Mucosa of descending colon (tissue), 3 donors: ENCODE measurements at places on chromosomes 11 and 22. TPM values are rescaled to one million over a fixed set of nuclear protein-coding genes. Genes with fewer than 3 reads are reported as not detected.

SCGB2A2 gene
- total RNA-seq: not detected

ENTHD1 gene
- not detected for total RNA-seq

OR2AG2 gene
- total RNA-seq: 0.49 TPM

PANX3 gene
- not detected for total RNA-seq

JHY gene
- 2.4 TPM for total RNA-seq

UCP2 gene
- 39.9 TPM for total RNA-seq

DNA sequence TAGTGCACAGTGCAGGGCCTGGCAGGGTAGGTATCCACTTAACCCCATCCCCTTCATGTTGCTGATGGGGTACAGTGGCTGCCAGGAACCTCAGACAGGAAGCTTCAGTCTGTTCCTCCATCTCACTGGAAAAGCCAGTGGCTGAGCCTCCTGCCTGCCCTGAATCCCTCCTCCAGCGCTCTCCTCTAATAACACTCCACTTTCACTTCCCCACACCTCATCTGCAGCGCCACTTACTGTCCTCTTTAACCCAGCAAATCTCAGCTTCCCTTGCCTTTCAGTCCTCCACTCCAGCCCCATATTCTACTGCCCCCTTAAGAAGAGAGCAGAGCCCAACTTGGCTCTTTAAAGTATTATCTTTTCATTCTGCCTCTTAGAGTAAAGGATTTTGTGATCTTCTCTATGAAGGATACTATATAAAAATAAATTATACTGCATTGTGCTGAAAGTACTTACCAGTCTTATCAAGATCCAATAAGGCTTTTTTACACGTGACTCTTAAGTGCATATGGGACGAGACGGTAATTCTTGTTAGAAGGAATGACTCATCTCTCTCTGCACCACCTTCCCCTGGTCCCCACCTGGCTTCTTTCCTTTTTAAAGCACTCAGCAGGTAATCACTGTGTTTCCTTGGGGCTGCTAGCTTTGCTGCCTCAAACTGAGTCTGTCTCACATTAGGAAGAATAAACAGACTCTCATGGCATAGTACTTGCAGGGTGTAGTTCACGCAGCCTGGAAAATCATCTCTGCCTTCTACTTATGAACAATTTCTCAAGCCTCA, 238.0 kb upstream of the NARS2 start:
- DNase-seq: no peak

- no peak for DNase-seq
Observed at GRCh38 chr11:66986178-66986545, 11.1 kb downstream of the C11orf86 start.

DNA sequence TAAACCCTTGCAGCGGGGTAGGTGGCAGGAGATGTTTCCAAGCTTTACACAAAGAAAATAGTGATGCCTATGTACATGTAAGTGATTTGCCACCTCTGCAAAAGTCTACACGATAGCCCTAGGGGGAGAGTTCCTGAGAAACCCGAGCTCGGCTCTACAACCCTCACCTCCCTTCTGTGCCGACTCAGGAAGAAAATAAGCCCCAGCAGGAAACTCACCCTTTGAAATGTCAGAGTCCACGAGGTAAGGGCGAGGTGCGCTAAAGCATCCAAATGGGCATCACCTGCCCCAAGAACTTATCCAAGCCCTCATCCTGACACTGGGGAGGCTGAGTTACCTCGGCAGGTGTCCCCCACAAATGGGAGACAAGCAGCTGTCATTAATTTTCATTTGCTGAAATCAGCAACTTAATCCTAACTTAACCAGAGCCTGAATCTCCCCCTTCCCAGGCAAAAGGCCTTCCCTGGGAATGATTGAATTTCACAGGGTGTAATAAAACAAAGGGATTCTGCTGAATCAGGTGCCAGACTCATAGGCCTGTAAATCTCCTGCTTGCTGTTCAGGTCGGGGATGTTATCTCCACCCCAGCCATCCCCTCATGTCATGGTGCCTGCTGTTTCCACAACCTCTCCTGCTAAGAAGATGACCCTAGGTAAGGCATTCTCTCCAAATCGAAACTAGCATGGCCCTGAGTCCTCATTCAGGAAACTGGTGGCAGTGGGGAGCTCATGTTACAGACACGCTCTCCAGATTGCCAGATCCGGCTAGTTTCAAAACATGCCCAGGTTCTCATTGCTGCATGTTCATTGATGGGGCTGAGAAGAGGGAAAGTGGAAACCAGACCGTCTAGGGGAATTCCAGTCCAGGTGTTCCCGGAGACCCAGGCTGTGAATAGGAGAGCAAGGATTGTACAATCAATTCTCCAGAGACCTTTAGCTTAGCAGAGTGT, 105.3 kb upstream of the KIRREL3 start:
- no peak for DNase-seq

DNA sequence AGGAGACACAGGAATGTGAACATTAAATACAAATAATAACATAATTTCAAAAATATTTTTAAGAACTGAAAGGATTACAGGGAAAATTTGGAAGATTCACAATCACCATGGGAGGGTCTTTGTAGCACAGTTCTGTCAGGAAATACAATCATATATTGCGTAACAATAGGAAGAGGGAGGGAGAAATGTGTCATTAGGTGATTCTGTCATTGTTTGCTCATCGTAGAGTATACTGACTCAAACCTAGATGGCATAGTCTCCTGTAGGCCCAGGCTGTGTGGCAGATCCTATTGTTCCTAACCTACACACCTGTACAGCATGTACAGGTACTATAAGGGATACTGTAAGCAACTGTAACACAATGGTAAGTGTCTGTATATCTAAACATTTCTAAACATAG, 330.4 kb downstream of the BRD1 start:
- DNase-seq: no peak

- DNase-seq: no peak
Observed at GRCh38 chr11:2314136-2314524, 12.3 kb downstream of the TSPAN32 start.

- DNase-seq: no peak
Observed at GRCh38 chr22:40932396-40932795, 18.8 kb upstream of the RBX1 start.

- DNase-seq: no peak
Observed at GRCh38 chr11:44256673-44257291, 53.2 kb downstream of the ALX4 start.

GRCh38 chr11:57453543-57454177, 6.7 kb upstream of the RTN4RL2 start:
- peak; percentile 39 for DNase-seq

DNA sequence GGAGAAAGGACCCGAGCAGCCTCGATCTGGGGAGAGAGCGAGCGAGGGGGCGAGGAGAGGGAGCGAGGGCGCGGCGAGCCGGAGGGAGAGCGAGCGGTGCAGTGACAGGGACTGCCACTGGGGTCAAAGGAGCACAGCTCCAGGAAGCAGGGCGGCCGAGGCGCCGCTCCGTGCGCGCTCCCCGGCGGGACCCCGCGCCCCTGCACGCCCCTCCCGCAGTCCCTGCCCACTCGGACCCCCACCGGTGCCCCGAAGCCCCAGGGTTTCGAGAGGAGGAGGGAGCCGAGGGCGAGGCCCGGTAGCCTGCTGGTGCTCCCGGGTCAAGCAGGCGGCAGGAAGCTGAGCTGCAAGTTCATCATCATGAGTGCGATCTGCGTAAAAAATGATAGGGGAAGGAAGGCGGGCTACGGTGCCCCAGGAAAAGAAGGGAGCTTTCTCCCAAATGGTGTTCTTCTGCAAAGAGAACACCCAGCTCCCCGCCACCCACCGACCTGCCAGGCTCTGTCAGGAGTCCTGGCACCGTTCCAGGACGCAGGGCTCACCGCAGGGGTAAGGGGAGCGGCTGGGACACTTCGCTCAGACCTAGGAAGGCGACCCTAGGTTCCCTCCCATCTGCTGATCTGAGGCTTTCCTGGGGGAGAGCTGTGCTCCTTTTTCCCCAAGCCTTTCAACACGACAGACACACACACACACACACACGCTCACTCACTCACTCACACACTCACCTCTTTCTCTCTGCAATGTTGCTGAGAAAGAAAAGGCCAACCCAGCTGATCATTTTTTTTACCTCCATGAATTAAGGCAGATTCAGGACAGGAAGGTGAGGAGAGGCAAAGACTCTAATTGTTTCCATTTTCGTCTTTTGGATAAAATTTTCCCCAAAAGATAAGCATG, at the start of gene MPPED2:
Gene MPPED2 (minus strand): TSS at position 103 of the 894 bp plus-strand sequence. CDS start 5,980 bp downstream, outside the sequence.
- DNase-seq: peak; percentile 55

- no peak for DNase-seq
Observed at GRCh38 chr11:8838248-8838647, 72.7 kb upstream of the AKIP1 start.

DNA sequence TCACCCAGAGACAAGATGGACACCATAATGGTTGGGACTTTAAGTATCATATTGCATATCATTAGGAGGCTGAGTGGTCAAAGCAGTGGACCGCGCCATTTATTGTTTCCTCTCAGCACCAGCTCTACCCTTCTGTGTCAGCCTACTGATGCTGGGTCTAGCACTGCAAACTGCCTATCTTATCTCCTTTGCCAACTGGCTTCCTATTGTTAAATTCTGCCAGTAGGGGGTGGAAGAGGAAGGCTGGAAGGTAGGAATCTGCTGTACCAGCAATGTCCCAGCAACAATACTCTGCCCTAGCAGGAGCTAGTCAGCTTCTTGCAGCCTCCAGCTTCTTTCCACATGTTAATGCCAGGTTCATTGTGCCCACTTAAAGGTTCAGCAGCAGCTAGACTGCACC, 367.1 kb upstream of the PDGFD start:
- DNase-seq: no peak

DNA sequence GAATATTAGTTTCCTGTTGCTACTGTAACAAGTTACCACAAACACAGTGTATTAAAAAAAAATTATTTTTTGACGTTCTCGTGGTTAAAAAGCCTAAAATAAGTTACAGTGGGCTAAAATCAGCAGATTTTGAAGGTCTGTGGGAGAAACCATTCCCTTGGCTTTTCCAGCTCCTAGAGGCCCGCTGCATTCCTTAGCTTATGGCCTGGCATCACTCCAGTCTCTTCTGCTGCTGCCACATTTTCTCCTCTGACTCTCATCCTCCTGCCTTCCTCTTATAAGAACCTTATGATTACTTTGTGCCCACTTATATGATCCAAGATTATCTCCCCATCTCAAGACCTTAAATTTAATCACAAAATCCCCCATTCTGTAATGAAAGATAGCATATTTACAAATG, 392.7 kb downstream of the GUCY1A2 start:
- no peak for DNase-seq
